ENCODE measurements at places on chromosomes 7 and 10. TPM values are rescaled to one million over a fixed set of nuclear protein-coding genes. Genes with fewer than 3 reads are reported as not detected.

Gene CTNNA3
- 10.2 TPM for polyA plus RNA-seq

DNA sequence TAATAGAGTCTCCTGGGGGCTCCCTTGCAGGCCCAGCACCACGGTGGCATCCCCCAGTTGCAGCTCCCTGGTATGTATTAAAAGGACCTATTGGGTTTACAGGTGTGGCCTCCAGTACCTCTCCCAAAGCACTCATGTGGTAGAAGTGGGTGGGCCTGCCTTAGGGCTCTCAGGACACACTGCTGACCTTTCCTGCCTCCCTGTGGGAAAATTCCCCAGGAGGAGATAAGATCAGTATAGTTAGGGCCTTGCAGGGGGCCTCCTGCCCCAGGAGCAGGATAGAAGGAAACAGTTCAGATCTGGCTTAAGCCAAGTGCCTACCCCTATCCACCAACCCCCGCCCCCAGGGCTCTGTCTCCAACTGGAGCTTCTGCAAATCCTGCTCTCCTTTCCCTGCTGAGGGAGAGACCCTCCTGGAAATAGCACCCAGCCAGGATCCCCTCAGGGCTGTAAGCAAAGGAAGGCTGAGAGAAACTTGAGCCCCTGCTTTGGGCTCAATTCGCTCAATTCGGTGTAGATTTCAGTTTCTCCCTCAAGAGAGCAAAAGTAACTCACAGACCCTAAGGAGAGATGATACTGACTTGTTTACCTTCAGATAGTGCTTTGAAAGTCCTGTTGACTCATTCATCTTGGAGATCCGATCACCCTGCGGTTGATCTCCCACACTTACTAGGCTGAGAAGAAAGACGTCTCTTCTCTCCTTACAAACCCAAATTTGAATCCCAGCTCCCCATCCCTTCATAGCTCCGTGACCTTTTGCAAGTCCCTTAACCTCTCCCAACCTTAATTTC, 130.6 kb downstream of the WDR11 start:
- no peak for DNase-seq

DNA sequence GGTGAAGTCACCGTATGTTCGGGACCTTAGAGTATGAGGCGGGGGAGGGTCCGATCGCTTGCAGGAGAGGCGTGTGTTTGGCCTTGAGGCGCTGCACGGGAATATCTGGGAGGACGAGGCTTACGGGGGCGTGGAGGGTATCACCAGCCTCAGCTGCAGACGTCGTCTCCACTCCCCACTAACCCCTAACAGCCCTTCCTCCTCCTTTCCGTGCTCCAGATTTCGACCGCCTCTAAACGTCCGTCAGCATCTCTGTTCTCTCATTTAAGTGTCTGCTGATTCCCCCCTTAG, 23.5 kb upstream of the ZNF12 start:
- no peak for DNase-seq

- no peak for DNase-seq
These were observed 85.4 kb upstream of the LYZL1 start for GRCh38 chr10:29203432-29203831.

GRCh38 chr10:32349968-32350738, 3.2 kb upstream of the EPC1 start:
- no peak for DNase-seq

- DNase-seq, result no peak
These were observed 91.9 kb upstream of the MYO3A start for GRCh38 chr10:25842146-25842545.

Gene IFIT1B
- 0.17 TPM for polyA plus RNA-seq

GRCh38 chr7:82445271-82445670, 1.7 kb upstream of the CACNA2D1 start:
- no peak for DNase-seq

GRCh38 chr10:13396369-13396768, 48.3 kb upstream of the SEPHS1 start:
- DNase-seq, result no peak
